ENCODE measurements at places on chromosomes 1 and 21.

GRCh38 chr21:14547834-14548513 lies 1.9 kb upstream of the SAMSN1 start:
- no peak for DNase-seq

- no peak for DNase-seq
These were observed 64.8 kb downstream of the RAP1GAP start for GRCh38 chr1:21604208-21604957.

- no peak for DNase-seq
These were observed 382.5 kb downstream of the NEGR1 start for GRCh38 chr1:71899881-71900280.

- DNase-seq: no peak
These were observed 4.3 kb upstream of the GNG5 start for GRCh38 chr1:84510668-84511067.

- no peak for DNase-seq
These were observed 21.9 kb downstream of the PODN start for GRCh38 chr1:53083636-53084588.

GRCh38 chr1:3019516-3020051 lies 1.7 kb upstream of the ACTRT2 start:
- no peak for DNase-seq

GRCh38 chr1:58883888-58884482 lies 100.1 kb upstream of the JUN start:
- DNase-seq: no peak

Data from activated naive CD4-positive, alpha-beta T cell treated with Interleukin-2 at 50 U/mL for 16 hours (primary cell).